ENCODE measurements at places on chromosomes 16 and 17.

- no peak for DNase-seq
Measured at GRCh38 chr16:57976331-57976796, 5.4 kb upstream of the CNGB1 start.

GRCh38 chr17:67386965-67387551, 10.0 kb downstream of the PITPNC1 start:
- DNase-seq = peak; percentile 81

DNA sequence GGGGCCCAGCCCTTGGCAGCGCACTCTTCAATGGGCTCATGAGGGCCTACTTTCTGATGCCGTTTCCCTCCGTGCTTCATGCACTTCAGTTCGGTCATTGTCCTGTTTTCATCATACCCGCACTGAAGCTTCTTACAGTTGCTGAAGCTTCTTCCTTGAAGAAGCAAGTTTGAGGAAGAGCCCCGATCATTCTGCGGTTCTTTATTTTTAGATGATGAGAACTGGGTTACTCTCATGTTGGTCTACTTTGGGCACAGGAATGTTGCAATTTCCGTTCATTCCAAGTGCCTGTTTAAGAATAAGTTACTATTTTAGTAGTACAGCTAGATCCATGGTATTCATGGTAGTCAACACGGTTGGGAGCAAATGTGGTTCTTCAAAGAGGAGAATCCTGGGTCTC, 587.7 kb upstream of the HSBP1 start:
- no peak for DNase-seq

DNA sequence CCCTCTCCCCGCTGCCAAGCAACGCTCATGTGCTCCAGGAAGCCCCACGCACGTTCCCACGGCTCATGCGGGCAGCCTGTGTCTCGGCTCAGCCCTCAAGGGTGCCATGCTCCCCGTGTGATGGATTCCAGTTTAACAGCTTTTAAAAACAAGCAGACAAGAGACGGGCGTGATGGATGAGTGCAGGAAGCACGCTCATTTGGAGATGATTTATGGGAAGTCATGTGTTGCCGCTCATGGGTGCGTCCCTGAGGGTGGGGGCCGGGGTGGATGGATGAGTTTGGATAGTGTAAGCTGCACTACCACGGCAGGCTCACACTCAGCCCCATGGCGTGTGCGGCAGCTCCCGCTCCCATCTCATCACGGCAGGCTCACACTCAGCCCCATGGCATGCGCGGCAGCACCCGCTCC, 132.8 kb downstream of the RBFOX3 start:
- no peak for DNase-seq

DNA sequence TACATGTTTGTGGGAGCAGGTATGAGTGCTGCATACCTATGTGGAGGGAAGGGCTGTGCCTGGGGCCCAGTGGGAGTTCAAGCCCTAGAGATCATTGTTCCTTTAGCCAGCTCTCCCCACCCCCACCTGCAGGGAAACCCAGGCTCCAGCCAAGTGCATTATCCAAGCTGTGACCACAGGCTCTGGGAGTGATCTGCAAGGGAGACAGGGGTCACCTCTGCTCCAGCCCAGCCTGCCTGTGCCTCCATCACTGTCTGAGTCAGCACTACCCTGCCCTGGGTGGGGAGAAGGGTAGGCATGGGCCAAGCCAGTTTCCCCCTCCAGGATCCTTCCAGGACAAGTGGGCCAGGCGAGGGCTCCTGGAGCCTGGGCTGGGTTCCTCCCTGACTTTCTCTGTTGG, 32.1 kb upstream of the SBK1 start:
- DNase-seq = no peak

DNA sequence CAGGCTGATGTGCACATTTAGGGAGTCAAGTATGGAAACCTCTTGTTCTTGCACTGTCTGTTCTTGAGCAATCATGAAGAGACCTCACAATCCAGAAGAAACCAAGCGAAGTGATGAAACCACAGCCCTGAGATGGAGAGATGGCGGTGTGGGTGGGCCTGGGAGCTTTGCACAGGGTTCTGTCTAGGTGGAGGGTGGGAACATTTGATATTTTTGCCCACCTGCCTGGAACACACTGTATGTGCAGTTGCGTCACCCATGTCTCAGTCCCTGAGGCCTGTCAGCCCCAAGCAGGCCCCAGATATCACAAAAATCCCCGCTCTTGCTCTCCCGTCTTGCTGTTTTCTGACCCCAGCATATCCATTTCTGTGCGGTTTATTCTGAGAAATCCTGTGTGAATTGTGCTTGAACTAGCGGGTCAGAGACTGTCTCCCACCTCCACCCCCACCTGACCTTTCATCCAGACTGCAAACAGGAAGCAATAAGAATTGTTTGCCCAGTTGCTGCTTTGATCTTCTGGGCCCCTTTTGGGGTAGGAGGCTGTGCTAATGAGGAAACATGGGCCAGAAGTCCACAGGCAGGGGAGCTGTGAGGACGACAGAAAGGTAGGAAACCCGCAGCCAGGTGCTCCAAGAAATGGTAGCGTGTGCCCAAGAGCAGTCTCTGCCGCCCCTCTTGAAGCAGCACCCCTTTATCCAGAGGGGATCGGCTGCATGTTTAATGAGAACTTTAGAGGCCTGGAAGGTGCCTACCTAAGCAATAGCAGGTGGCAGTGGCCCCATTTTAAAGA, 183.8 kb downstream of the CCDC182 start:
- DNase-seq = no peak

DNA sequence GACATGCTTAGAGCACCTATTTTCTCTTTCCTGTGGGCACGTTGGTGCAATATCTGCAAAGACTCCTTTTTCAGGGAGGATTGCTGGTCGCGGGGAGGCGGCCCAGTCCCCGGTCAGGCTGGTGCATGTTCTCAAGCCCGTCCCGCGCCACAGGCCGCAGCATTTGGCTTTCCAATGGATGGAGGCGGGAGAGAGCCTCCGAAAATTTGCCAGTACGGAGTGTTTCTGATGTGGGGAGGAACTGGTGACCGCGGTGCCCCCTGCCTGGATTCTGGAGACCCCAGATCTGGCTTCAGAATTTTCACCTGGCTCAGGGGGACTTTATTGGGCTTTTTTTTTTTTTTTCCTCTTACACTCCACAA, 2.3 kb downstream of the CMIP start:
- DNase-seq = no peak

GRCh38 chr17:75288770-75289114, 491 bp downstream of the SLC25A19 start:
- peak; percentile 36 for DNase-seq

- DNase-seq = no peak
Measured at GRCh38 chr17:79813297-79814126, 16.6 kb upstream of the CBX8 start.

DNA sequence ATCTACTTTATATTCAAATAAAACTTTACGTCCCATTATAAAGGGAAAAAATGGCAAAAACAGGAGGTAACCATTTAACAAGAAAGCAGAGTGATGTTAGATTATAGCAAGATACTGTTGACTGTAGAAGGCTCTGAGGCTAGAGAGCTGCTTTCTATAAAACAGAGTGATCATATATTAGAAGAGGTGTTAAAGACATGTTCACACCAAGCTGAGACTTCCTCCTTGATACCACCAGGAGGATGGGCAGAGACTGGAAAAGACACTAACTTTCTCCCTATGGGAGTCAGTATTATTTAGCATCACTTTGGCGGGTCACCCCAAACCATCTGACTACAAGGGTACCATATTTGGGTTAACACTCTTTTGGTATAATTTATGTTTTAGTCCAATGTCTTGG, 687 bp upstream of the CIITA start:
- DNase-seq = no peak

- DNase-seq = no peak
Measured at GRCh38 chr16:9946022-9946720, 236.1 kb downstream of the GRIN2A start.

- DNase-seq = no peak
Measured at GRCh38 chr17:74196541-74197317, 6.7 kb upstream of the RPL38 start.

DNA sequence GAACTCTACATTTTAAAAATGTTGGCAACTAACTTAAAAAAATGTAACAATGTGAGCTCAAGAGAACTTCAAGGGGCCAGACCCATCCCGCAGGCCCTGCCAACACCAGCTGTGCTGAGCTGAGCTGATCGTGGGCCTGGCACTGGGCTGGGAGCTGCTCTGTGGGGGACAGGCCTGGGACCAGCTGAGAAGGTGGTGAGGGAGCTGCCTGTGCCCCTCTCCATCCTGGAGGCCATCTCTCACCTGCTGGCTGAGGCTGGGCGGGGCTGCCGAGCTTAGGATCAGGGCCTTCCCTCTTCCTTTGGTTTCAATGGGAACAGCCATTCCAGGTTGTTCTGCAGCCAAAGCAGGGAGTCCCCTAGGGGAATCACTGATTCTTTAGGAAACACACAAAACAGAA, 58.2 kb downstream of the IL21R start:
- no peak for DNase-seq

GRCh38 chr16:3980253-3981111, 100.0 kb upstream of the CREBBP start:
- no peak for DNase-seq

- peak; percentile 65 for DNase-seq
Measured at GRCh38 chr16:30472328-30472942, at the start of gene ITGAL. TSS of gene ITGAL (plus strand) at chr16:30472742. CDS start at chr16:30472838, 96 bp downstream.

DNA sequence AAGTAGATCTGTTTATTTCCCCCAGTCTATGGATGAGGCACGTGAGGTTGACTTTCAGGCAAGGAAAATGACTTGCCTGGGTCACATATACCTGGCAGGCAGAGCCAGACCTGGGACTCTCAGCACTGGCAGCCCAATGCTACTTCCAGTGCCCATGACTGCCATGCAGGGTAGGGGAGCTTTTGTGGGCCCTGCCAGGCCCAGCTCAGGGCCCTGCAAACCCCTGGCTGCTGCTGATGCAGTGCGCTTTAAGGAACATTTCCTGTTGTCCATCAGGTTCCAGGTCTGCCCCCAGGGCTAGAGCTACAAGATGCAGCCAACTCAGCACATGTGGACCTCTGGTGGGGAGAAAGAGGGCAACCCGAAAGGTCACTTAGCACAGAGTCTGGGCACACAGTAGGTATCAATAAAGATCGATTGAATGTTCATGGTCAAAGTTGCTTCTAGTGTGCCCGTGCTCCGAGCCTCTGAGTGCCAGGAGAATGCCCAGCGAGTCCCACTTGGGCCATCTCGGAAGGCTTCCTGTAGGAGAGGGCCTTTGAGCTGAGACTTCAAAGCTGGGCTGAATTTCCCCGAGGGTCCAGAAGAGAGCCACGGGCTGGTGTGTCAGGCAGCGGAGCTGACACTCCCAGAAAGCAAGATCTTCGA, 513 bp upstream of the TBX21 start:
- no peak for DNase-seq

GRCh38 chr16:88014252-88014781, 63.1 kb downstream of the BANP start:
- no peak for DNase-seq

DNA sequence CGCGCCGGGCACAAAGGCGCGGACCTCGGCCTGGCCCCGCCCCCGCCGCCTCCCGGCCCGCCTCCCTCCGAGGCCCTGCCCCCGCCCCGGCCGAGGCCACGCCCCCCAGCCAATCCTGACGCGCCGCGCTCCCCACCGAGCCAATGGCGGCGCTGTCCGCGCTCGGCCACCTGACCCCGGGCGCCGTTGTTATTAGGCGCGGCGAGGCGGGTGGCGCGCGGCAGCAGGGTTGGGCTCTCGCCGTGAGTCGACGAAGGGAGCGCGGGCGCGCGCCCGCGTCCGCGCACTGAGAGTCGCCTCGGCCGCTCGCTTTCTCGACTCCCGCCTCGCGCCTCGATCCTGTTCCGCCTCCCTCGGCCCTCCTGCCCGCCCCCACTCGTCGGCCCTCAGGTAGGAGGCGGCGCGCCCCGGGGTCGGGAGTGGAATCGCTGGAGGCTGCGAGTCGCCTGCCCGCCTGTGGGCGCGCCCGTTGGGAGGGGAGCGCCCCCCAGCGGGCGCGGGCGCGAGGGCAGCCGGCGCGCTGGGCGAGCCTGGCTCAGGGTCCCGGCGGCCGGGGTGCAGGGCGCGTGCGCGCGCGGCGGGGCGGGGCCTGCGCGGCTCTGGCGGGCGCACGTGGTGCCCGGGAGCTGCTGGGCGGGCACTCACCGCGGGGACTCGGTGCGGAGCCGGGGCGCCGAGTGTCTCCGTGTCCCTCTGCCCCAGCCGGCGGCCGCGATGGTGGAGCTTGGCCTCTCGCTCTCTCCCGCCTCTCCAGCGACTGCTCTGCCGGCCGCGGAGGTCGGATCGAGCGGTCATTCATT, 405 bp upstream of the CBLN1 start:
- DNase-seq = peak; percentile 60

GRCh38 chr17:72053449-72053848, 67.4 kb upstream of the SOX9 start:
- DNase-seq = no peak

DNA sequence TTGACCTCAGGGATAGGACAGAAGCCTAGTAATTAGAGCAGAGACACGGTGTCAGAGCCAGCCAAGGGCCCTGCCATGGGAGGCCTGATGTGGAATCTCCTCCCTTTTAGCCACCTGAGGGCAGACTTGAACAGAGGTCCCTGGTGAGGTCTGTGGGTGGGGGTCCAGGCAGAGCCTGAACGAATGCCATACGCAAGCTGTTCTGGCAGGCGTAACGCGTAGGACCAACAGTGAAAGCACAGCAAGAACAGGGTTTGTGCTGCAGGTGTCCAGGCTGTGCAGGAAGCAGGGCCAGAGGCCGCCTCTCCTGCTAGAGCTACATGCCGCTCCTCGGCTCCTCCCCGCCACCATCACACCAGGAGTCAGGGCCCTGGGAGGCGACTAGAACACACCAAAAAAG, 81.9 kb upstream of the TBX2 start:
- no peak for DNase-seq

DNA sequence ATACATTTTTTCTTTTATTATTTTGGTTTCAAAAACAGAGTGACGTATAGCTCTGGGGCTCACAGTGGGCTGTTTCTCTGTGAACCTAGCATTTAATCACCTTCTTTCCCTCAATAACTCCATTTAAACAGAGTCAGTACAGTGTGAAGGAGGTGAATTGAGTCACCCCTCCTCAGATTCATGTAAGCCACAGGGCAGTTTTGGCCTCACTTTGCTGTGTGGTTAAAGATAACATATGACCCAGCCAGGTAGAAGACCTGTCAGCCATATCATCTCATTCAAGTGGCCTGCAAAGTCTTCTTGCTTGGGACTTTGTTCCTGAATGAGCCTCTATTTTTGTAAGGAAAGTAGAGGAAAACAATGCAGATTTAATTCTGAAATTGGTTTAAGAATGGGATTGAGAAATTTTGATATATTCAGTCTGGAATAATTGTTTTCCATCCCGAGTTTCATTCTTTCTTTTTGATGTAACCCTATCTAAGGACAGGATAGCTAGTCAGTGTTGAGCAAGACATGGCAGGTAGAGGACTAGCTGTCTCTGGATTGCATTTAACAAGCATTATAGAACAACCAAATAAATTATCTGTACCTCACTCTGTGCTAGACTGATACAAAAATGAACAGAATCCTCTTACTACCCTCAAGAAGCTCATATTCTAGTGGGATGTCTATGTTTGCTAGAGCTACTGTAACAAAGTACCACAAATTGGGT, 13.1 kb downstream of the MAP2K6 start:
- DNase-seq = no peak
